ENCODE measurements at places on chromosomes 3 and 15.

GRCh38 chr3:124903896-124904834, 17.0 kb upstream of the ITGB5 start:
- no peak for DNase-seq

- peak; percentile 59 for DNase-seq
These were observed 424 bp downstream of the HAUS2 start for GRCh38 chr15:42549032-42549491.

DNA sequence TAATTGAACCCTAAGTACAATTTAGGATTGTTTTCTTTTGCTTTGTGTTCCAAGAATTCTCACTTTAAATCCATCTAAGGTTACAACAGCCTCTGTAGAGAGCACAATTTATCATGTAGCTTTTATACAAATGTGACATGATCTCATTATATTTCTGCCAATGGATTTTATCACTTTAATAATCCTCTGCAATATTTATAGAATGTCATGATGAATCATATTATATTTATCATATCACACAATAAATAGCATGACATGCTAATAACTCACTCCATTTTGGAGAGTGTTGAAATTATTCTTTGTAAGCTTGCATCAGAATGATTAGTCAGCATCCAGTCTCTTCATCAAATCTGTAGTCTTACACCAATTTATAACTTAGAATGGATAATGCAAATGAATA, 280.6 kb upstream of the ZNF717 start:
- DNase-seq, result no peak

DNA sequence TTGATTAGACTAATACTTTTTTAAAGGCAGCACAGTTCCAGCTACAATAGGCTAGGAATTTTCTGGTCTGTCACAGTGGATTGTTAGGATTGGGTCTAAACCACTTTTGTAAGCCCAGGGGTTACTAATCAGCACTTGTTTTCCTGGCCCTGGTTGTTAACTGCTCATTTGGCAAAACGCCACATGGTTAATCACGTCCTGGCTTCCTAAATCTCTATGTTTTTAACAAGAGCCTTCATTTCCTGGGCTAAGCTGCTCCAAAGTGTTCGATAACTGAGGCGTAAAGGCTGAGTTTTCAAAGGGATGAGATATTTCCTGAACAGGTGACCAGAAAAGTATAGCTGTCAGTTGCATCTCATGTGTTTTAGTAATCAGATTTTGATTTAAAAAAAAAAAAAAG, 38.9 kb upstream of the CLRN1 start:
- no peak for DNase-seq

DNA sequence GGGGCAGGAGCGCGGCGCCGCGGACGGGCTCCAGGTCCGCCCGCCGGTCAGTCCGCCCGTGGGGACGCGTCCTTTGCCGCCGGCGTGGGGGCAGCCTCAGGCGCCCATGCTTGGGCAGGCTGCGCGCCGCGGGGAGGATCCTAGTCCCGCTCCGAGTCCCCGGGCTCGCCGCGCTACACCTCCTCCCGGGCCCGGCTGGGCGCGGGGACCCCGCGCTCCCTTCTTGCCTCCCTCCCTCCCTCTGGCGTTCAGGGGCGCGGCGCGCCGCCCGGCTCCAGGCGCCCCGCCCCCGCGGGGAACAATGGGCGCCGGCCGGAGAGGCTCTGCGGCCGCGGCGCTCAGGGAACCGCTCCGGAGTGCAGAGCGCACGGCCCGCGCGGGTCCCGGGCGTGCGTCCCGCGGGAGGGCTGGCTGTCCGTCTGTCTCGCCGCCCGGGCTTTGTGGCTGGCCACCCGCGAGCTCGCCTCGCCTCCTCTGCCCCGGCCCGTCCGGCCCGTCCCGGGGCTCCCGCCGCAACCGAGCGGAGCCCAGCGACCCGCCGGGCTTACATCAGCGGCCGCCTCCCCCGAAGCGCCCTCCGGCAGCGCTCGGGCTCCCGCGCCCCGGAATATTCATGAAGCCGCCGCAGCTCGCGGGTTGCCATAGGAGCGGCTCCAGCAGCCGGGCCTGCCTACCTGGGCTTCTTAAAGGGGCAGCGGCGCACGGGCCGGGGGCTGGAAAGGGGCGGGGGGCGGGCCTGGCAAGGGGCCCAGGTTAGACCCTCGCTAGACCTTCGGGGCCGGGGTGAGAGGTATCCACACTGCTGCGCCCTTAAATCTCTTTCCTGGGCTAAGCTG, at the start of gene HCN4:
Gene HCN4 (minus strand): TSS at position 658 of the 836 bp plus-strand sequence. CDS start 688 bp downstream, outside the sequence.
- no peak for DNase-seq

Measured in suppressor macrophage treated with lipopolysaccharide for 4 hours (primary cell).